Activated T-helper 1 cell treated with anti-CD3 and anti-CD28 coated beads, Interleukin-2, amount 50 U/mL, for 16 hours (primary cell): ENCODE measurements at places on chromosomes 7 and 10.

DNA sequence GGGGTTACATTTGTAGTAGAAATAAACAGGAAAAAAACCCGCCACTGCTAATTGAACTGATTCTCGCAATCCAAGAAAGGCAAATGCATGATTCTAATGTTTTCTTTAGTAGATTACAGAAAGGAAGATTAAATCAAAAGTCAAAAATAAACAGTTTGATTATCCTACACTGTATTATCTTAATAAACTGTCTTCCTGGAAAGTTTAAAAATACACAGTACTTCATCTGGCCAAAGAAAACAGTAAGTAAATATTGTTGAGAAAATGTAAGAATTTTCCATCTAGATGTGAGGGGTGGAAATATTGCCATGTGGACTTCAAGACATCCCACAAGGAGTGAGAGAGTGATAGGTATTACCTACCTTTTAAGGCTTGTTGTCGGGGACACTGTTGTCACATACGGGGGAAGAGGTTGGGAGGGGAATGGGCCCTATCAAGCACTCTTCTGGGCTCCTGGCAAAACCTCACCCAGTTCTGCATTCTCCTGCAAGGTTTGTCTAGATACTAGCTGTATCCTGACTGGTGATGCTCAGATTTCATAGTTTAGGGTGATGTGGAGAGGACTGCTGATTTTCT, 17.8 kb downstream of the GRK5 start:
- no peak for DNase-seq

DNA sequence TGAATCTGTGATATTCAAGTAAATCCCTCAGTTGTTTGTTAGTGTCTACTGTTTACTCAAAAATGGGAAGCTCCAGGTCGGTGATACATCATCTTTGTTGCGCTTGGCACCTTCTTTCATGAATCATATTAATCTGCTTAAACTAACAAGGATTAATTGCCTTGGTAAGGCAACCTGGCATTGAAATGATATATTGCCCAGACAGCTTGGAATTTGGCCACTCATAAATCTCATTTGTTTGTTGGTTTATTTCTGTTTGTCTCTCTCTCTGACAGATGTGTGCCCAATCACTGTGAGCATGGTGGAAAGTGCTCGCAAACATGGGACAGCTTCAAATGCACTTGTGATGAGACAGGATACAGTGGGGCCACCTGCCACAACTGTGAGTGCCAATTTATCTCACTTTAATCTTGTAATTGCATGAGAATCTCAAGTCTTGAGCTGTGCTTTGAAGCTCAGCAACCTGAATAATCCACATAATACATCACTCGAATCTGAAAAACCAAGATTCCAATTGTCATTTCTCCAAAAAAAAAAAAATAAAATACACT, 1104.8 kb upstream of the C7orf33 start:
- no peak for DNase-seq

DNA sequence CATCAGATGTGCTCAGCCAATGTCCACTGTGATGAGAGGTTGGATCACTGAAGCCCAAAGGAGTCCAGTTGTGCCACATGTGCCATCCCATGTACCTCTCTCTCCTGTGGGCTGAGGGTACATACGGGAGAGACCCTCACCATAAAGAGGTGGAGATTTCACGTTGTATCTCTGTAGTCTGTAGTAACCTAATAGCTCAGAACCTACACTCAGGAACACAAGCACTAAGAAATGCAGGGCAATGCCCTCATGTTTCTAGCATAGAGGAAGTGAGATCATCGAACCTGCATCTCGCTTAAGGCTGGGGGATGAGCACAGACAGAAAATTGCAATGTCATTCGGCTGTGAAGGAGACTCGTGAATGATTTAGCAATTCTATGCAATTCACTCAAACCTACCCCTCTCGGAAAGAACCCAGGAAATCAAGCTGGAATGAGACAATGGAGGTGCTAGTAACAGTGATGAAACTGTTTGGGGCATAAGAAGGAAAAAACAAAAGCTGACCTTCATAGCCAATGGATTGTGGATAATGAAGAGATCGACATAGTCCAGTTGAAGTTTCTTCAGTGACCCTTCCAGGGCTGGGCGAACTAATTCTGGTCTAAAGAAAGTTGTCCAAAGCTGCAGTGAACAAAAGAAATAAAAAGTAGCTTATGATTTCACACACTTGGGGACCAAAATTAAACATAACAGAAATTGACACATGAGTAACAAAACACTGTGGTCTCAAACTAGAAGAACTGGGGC, 80.3 kb upstream of the UCN3 start:
- no peak for DNase-seq

DNA sequence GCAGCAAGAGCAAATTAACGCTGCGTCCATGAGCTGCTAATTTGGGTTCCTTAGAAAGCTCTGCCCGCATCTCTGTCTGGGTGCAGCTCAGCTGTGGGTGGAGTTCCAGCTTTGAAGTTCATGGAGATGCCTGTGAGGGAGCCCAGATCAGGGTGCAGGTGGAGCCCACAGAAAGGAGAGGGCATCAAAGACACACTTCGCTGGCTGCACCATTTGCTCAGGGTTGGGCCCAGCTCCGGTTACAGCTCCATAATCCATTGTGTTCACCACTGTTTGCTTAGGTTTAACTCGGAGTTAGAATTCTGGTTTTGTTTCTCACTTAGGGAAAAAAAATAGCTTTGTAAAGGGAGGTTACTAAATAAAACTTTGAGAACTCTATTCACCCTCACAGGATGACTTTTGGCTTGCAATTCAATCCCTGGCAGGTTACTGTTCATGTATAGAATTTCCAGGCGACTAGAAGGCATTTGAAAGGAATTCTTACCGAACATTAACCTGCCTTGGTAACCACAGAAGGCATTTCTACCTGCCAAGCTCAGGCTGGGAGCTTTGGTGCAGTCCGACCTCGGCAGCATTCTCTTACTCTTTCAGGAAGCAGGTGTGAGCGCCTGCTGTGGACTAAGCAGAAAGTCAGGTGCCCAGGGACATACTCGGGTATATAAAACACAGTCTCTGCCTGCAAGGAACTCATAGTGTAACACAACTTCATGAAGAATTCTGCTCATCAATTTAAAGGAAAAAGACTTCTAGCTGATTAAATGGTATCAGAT, 179.5 kb upstream of the RNF32 start:
- DNase-seq = no peak

- DNase-seq = no peak
Observed at GRCh38 chr7:1200045-1200444, 32.6 kb upstream of the UNCX start.

DNA sequence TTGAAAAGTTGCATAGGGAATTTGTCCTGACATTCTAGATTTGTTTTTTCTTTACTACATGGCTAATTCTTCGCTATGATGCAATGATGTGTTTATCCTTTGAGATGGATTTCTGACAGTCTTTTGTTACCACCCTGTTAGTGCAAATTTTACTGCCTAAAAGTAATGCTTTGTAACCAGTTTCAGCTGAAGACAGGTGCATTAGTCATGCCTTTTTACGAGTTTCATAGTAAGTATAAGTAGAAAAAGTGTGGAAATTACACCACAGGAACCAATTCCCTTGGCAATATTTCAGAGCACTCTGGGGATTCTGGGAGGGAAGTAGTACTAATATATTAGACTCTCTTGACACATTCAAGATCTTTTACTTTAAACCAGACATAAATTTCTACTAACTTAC, 257.8 kb upstream of the DKK1 start:
- DNase-seq = no peak

- DNase-seq = no peak
Observed at GRCh38 chr10:95579835-95580535, 18.8 kb upstream of the SORBS1 start.

DNA sequence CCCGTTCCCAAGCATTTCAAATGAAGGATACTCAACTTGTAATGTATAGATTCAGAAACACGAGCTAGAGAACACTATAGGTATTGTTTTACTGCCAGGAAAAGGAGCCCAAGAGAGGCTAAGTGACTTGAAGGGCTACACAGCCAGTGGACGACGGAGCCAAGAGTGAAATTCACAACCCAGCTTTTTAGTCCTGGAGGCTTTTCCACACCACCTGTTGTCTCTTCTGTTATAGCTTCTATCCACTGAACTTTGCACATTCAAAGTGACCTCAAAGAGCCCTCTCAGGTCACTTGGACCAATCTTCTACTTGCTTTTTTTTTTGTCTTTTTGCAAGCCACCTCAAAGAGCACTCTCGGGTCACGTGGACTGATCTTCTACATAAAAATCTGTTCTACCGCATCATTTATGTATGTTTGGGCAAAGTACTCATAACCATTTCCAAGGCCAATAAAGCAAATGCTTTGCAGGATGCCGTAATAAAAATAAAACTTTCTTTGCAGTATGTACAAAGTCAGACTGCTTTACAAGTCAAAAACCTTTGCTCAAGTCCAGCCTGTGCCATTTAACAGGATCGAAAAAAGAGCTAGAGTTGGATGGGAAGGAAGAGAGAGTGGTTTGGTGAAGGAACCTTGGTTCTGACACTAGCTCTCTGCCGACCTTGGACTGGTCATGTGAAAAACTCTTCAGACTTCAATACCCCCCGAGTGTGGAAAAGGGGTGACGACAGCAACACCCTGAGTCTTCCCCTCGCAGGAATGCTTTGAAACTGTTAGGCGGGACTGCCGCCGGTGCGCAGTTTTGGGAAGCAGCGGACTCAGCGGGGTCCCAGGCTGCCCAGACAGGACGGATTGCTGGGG, 821 bp downstream of the SLC35B4 start:
- no peak for DNase-seq

GRCh38 chr7:23895666-23896096, 185.7 kb downstream of the STK31 start:
- no peak for DNase-seq

GRCh38 chr7:12007576-12007975, 175.6 kb upstream of the THSD7A start:
- no peak for DNase-seq

GRCh38 chr7:98488167-98488566, 87.3 kb upstream of the BAIAP2L1 start:
- DNase-seq = no peak

DNA sequence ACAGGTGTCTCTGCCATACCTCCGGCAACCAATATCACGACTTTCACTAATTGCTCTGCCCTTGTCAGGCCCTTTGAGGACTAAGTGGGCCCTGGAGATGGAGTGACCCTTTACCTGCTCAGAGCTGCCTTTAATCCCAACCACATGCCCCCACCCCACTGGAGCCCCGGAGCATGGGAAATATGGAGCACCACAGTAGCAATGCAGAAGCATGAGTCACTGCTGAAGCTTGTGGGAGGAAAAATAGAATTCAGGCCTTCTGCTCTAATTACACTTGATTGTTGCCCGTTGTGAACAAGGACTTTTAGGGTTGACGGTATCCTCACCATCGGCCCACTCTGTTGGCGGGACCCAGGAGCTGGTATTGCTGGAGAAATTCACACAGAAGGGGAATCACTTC, 52.5 kb upstream of the FRMD4A start:
- no peak for DNase-seq

DNA sequence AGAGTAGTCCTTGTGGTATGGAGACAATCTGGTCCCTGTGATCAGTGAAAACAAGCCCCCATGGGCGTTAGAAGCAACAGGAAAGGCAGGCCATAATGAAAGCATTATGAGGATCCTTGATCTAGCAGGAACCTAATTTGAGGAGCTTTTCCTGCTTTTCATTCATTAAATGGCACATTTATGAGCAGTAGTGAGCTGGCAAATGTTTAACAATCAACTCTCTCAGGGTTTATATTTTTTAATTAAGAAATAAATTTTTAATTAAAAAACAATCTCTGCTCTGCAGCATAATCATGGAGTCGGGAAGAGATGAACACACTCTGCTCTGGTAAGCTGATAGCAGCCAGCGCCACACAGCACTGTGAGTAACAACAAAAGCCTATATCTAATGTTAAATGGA, 11.3 kb upstream of the NEBL start:
- no peak for DNase-seq

DNA sequence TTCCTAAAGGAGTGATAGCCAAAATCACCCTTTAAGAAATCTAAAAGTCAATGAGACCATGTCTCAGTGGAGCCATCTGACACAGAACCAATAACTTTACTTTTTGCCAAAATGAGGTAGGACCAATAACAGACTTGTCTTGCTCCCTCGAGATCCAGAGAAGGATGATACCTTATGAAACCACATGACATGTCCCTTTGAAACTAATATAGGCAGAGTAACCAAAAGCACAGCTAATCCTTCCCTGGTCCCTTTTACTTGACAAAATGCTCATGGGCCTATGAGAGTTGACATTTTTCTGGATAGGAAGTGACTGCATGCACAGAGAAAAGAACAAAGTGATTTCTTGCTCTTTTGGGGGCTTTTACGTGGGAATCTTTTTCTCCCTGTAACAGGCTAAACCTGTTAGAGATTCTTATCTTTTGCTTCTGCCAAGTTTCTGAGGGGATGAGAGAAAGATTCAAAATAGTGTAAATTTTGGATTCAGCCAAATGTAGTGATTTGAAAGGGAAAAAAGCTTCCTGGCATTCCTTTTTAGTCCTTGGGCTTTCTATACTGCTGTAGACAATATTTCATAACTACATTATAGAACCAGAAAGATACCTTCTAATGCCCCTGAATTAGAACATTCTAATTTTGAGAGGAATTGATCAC, 87.6 kb downstream of the ARMH3 start:
- DNase-seq = no peak

GRCh38 chr10:116246263-116246662, 26.7 kb downstream of the GFRA1 start:
- DNase-seq = no peak

- DNase-seq = no peak
Observed at GRCh38 chr7:93836116-93836515, 54.4 kb downstream of the TFPI2 start.

- DNase-seq = no peak
Observed at GRCh38 chr10:133328358-133329343, 8.0 kb downstream of the CALY start.
